Cardiac muscle cell (in vitro differentiated cells and primary cell): ENCODE measurements at places on chromosomes 7 and 10.

DNA sequence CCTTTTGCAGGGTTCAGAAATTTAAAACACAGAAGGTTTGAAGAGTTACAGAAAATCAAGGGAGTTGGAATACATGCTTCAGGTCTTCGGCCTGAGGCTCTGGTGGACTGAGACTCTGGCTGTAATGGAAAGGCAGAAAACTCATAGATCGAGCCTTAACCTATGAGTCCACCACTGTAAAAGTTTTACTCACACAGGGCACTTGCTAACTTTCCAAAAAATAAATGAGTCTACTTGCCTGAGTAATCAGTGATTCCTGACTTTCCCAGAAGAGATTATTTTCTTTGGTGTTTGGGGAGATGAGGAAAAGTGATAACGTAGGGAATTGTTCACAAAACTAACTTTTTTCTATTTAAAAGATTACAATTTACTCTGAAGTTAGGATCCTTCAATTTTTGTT, 108.0 kb downstream of the MBL2 start:
- no peak for DNase-seq

GRCh38 chr10:129446183-129446581, 20.9 kb upstream of the MGMT start:
- no peak for DNase-seq

DNA sequence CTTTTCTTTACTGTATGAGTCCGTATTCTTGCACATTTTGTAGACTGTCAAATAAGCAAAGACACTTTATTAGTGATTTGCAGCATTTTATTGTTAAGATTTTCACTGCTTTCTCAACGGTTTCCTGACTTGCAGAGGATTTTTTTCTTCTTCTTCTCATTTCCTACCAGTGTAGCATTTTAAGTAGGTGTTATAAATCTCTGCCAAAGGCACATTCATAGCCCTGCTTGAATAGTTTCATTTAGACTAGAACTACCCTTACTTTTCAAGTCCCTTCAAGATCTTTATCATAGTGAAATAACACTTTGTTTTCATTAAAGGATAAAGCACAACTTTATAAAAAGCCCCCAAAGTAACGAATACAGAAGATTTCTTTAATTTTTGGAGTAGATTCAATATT, 271.4 kb downstream of the TSPAN12 start:
- DNase-seq: no peak

- no peak for DNase-seq
Measured at GRCh38 chr7:46288861-46289260, 367.8 kb upstream of the IGFBP3 start.

DNA sequence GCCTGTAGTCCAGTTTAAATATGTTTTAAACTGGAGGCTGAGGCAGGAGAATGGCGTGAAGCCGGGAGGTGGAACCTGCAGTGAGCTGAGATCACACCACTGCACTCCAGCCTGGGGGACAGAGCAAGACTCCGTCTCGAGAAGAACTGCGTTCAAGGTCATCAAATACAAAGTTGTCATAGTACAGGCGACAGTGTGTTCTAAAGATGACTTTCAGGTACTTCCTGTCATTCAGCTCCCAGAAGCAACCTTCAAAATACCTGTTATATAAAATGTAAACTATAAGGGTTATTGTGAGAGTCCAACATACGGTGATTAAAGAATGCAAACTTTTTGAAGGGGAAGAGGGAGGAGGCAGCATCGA, 8.7 kb downstream of the MPP7 start:
- no peak for DNase-seq

GRCh38 chr10:97849687-97850402, at the start of gene GOLGA7B:
GOLGA7B (plus strand) TSS chr10:97849843; CDS start chr10:97850304, 461 bp downstream.
- peak; percentile 93 for DNase-seq

DNA sequence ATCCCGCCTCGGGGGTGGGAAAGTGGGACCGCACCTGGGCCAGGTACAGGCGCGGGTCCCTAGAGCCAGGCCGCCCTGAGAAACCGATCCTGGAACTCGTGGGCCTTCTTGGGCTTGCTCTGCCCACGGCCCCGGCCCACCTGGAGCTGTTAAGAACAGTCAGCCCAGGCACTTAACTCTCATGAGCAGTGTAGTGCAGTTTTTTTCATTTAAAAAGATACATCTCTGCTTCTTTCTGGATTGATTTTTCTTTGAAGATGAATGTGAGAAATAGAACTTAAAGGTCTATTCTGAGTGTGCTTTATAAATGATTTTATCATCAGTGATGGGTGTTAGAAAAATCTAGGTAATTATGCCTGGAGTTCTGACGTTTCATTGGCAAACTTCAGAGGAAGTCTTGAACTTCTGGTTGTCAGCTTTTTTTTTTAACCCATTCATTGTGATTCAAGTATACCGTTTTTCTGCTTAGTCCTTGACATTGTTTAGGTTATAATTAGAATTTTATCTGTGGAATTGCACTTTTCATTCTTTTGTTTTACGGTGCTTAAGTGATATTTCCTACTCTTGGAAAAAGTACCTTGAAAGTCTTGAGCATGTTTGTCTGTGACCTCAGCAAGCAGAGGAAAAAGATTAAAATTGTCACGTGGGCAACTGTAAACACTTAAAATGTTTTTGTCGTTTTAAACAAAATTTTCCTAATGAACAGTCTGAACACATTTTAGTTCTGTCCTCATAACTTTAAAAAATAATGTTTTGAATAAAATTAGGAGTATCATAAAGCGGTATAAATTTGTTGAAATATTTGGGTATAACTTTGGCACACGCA, 906 bp downstream of the CDK1 start:
- no peak for DNase-seq

DNA sequence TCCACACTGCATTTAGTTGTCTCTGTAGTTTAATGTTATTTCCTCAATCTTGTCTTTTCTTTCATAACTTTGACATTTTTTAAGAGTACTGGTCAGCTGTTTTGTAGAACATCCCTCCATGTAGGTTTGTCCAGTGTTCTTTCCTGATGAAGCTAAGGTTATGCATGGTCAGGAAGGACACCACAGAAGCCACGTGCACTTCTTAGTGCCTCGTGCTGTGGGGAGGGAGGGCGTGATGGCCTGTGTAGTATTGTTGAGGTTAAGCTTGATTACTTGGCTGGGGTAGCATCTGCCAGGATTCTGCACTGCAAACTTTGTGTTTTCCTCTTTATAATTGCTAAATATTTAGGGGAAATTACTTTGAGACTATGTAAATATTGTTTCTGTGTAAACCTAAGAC, 48.3 kb downstream of the MCMBP start:
- no peak for DNase-seq

- DNase-seq: no peak
Measured at GRCh38 chr10:3761021-3761686, 23.9 kb downstream of the KLF6 start.
